Esophagus squamous epithelium (tissue), 5 donors: ENCODE measurements at places on chromosomes 1 and 21.

GRCh38 chr1:170481000-170481399, 51.0 kb upstream of the GORAB start:
- no peak for DNase-seq

DNA sequence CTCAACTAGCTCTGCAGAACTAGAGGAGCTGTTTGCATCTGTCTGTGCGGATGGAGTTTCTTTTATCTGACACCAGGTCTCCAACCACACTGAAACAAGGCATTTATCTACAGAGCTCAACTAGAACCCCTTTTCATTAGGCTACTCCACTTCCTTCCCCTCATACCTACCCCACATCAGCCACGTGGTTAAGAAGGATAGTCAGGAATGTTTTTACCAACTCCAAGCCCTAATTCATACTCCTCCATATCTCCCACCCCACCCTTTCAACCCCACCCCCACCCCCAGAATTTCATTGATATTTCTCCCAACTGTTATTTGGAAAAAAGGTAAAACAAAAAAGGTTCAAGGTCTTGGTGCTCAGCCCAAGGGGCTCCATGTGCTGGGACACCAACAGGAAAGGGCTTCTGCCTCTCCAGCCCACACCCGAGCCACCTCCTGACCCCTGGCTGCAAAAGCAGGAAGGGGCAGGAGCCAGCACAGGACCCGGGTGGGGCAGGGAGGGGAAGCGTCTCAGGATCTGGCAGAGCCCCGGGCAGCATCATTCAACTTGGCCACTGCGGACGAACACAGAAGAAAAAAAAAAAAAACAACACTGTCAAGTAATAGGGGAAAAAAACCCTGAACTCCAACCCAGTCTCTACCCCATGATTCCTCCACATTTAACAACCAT, 7.0 kb downstream of the ENSA start:
- no peak for DNase-seq

GRCh38 chr1:221511797-221512196, 230.1 kb downstream of the DUSP10 start:
- no peak for DNase-seq

DNA sequence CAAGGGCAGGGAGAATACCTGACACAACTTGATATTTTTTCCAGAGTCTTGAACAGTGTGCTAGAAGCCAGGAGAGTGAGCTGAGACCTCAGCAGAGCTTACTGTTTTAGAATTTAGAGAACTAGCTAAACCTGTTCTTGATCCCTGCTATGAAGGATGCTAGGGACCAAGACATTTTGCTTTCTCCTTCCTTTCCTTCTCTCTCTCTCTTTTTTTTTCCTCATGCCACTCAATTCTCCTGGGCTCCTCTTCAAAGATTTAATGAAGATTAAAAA, 99.0 kb downstream of the NGF start:
- no peak for DNase-seq

DNA sequence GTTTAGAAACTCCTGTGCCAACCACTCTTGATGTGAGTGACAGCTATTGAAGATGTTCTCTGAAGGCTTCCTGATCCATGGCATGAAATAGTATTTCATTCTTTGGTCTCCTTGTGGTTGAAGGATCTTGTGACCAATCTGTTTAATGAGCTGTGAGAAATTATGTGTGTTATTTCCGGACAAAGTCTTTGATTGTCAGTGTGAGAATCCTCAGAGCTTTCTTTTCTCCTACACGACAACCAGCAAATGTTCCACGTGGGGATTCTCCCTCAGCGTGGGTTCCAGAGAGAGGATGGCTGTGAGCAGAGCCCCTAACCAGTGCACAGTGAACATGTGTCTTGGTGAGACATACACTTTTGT, 45.0 kb upstream of the HOOK1 start:
- no peak for DNase-seq

DNA sequence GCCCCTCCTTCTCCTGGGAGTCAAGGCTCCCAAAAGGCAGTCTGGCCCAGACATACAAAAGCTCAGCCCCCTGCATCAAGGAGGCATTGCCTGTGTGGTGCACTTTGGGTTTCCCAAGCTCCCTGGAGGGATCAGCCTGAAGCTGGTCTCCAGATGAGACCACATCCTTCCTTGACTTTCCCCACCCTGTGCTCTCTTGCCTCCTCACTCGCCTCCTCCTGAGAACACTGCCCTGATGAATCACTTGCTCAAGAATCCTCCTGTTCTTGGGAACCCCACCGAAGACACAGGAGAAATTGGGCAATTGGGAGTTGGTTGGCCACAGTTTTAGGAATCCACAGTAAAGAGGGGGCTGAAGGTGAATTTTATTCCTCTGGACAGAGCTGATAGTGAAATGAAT, 34.8 kb upstream of the LYST start:
- no peak for DNase-seq

GRCh38 chr1:97901017-97901658, 19.7 kb downstream of the DPYD start:
- no peak for DNase-seq

DNA sequence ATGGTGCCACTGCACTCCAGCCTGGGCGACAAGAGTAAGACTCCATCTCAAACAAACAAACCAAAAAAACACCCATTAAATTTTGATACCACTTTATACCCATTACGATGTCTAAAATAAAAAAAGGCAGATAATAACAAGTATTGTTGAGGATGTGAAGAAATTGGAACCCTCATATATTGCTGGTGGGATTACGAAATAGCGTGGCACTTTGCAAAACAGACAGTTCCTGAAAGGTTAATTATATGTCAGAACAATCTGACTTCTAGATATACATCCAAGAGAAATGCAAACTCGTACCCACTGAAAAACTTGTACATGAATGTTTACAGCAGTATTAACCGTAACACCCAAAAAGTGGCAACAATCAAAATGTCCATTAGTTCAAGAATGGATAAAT, 70.3 kb downstream of the USP24 start:
- DNase-seq = no peak

DNA sequence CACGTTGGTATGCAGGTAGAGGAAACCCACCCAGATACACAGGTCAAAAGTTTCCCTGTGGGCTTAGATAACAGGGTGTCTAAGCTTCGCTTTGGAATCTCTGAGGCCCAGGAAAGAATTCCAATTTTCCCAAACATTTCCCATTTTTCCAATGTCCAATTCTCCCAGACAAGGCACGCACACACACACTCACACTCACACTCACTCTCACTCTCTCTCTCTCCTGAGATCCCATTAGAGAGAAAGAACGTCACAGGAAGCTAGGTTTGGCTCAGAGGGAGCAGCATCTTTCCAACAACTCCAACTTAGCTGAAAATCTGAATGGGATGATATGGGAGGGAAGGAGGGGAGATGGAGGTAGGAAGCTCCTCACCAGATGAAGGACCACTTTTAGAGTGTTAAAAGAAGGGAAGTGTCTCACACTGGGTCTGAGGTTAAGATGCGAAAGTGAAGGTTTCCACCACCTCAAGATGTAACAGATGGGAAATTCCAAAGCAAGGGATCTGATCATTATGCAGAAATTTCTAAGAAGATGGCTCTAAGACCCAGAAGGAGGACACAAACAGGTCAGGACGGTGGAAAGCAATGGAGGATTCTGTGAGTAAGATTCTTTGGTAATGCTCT, 63.5 kb downstream of the GNG12 start:
- DNase-seq = no peak

GRCh38 chr1:181896824-181897223, 164.7 kb downstream of the ZNF648 start:
- no peak for DNase-seq

DNA sequence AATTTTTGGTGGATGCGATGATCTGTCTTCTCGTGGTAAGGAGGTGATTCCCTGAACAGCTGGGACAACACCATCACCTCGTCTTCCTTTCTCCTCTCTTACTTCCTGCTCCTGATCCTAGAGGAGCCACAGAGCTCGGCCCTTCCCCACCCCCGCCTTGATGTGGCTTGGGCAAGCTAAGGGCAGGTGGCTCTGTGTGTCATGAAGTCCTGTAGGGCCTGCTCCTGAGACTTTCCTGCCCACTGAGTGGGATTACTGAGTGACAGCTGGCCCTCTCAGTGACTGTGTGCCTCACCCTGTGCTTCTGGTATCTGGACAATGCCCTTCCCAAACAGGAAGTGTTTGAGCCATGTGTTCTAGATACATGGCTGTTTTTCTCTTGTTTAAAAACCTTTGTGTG, 153.0 kb downstream of the KCNJ6 start:
- no peak for DNase-seq

DNA sequence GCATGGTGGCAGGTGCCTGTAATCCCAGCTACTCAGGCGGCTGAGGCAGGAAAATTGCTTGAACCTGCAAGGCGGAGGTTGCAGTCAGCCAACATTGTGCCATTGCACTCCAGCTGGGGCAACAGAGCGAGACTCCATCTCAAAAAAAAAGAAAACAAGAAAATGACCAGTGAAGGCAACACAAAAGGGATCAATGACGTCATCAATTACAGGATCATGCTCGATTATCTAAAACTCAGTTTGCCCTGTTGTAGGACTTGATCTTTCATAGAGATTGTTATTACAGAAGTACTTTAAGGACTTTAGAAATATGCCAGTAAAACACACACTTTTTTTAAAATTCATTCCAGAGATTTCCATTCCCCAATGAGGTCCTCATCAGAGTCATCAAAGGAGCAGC, 147.8 kb downstream of the ETS2 start:
- no peak for DNase-seq

- no peak for DNase-seq
Measured at GRCh38 chr1:107787299-107787698, 177.7 kb downstream of the VAV3 start.

GRCh38 chr1:84624876-84625275, 50.6 kb upstream of the CTBS start:
- no peak for DNase-seq

- DNase-seq = no peak
Measured at GRCh38 chr1:167671727-167672511, 41.9 kb downstream of the RCSD1 start.

DNA sequence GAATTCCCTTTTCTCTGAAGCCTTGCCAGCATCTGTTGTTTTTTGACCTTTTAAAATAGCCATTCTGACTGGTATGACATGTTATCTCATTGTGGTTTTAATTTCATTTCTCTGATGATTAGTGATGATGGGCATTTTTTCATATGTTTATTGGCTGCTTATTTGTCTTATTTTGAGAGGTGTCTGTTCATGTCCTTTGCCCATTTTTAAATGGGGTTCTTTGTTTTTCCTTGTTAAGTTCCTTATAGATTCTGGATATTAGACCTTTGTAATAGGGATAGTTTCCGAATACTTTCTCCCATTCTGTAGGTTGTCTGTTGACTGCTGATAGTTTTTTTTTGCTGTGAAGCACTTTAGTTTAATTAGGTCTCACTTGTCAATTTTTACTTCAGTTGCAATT, 54.0 kb upstream of the C1orf185 start:
- no peak for DNase-seq

DNA sequence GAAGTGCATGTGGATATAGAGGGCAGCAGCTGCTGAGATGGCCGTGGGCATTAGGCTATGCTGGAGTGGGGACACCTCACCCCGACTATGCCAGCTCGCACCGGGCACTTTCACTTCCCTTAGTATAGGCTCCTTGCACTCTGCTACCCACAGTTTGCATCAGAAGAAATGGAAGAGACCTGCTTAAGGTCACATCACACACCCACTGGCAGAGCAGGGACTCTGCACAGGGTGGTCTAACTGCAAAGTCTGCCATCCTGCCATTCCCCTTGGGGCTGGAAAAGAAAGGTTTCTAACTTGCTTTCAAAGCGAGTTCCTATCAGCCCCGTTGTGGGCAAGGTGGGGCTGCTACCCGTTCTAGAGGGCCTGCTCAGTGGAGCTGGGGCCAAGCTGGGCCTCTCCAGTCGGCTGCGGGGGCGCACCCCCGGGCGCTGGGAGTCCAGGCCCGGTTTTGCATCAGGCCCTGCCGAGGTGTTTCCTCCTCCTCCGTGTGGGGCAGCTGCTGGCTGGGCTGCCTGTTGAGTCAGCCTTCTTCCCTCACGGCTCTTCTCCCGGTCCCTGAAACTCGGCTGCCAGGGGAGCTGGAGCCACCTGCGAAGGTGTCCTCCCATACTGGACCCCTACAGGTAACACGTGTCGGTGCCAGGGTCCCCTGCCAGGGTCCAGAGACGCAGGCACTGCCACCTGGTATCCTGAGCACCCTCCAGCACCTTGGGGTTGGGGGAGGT, at the start of gene SYTL1:
Gene SYTL1, plus strand, starts transcription at position 498 of the 728 bp plus-strand sequence. CDS start 3,313 bp downstream, outside the sequence.
- no peak for DNase-seq

- no peak for DNase-seq
Measured at GRCh38 chr1:225437710-225438437, 10.0 kb upstream of the LBR start.

DNA sequence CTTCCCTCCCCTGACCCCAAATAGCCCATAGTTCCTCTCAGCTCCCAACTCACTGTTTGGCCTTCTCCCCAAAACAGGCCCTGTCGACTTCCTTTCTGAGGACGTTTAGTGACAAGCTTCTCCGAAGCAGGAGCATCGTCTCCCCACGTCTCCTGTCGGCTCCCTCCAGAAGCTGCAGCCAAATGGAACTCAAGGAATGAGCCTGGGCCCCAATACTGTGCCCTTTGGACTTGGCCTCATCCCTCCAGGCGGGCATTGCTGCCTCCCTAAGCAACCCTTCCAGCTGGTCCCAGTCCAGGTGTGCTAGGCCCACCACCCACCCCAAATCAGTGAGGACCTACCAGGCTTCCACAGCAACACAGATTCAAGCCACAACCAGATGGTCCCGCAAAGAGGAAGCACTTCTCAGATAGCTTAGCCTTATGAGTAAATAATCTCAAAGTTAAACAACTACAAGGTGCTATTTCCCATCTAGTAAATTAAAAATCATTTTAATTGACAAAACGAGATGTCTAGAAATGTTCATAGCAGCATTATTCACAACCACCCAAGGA, 33.0 kb downstream of the ACOT7 start:
- no peak for DNase-seq

DNA sequence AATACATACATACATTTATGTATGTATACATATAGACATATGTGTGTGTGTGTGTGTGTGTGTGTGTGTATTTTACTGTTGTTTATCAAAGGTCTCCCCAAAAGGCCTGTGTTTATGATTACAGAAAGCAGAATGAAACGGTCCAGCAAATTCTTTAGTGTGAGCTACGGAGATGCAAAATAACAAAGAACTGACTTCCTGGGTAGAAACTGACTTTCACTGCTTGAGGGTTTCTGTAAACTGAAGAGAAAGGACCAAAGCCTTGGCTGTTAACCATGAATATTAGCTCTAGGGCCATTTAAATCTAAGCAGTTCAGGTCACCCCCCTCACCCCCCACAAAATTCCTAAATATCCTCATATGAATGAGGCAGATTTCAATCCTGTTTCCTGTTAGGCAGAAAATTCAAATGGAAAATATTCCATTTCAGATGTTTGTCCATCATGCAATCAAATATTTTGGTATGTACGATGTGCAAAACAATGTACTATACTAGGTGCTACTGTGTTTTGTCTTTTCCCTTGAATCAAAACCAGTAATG, 213.2 kb downstream of the TGFB2 start:
- no peak for DNase-seq

- no peak for DNase-seq
Measured at GRCh38 chr21:42248783-42249597, 30.1 kb downstream of the ABCG1 start.

GRCh38 chr1:246987083-246987690, 20.7 kb downstream of the ZNF695 start:
- DNase-seq = no peak
